ENCODE measurements at places on chromosomes 12 and 14.

DNA sequence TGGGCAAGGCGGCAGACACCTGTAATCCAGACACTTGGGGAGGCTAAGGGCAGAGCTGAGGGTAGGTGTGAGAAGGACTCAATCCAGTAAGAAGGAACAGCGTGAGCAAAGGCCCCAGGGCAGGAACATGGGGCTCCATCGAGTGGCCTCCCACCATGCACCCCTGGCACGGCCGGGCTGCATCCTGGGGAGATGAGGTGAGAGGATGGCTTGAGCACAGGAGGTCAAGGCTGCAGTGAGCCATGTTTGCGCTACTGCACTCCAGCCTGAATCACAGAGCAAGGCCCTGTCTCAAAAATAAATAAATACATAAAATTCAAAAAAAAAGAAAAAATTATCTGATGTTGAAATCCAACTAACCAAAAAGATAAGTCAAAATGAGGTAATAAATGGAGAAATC, 58.5 kb downstream of the ARL6IP4 start:
- DNase-seq = no peak

DNA sequence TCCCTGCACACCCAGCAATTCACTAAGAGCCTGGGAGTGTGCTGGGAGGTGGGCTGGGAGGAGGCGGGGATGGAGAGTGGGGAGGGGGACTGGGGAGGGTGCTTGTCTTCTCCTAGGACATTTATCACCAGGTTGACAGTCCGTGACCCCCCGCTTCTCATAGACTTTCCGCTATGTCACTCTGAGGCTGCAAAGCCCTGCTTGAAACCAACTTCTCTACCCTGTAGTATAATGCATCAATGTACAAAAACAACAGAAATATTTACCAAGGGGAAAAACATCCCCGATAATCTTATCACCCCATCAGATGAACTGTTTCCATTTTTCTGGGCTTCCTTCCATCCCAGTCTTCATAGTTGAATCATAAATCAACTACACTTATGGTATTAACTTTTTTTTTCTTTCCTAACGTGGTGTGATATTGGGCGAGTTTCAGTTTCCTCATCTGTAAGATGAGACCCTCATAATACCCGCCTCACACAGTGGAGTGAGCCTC, 28.6 kb upstream of the BATF start:
- DNase-seq = no peak

DNA sequence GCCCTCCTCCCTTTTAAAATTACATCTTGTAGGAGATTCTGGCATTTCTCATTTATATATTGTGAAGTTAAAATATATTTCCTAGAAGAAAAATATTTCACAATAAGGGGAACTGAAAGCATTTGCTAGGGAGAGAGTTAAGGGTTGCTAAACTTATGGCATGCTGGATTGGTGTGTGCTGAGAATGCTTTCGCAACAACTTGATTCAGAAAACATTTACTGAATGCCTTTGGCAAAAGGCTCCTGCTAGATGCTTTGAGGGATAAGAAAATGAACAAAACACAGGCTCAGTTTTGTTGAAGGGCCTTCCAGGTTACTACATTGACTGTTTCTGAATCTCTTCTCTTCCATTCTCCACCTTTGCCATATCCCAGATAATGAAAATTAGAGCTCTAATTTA, 67.5 kb downstream of the DIP2B start:
- DNase-seq = no peak

DNA sequence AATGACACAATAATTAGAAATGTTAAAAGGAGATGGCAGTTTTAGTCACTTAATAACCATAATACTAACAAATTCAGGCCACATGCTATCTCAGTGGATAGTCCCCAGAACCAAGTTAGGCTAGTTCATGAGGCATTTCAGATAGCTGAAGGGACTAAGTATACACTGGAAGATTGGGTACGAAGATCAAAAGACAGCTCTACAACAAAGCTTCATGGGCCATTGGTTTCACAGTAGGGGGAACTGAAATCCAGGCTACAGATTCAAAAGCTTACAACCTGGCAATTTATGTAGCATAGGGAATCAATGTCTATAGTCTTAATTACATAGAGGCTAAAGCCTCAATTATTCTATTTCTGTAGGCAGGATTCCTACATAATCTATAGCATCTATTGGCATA, 343.0 kb downstream of the RGS6 start:
- DNase-seq = no peak

DNA sequence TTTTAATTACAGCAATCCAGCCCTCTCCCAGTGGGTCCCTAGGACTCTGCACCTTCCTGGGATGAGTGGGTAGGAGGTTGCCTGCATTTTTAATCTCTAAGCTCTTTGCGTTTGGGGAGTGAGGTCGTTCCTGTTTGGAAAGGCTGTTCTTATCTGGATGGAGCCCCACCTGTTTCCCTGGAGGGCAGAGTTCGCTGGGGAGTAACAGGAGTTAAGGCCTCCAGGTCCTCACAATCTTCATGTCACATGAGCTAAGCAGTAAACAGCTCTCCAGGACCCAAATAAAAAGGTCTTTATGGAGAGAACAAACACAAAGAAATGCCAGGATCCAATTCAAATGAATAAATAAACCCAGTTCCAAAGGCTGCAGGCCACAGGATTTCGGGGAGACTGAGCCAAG, 56.0 kb upstream of the RFLNA start:
- DNase-seq = no peak

DNA sequence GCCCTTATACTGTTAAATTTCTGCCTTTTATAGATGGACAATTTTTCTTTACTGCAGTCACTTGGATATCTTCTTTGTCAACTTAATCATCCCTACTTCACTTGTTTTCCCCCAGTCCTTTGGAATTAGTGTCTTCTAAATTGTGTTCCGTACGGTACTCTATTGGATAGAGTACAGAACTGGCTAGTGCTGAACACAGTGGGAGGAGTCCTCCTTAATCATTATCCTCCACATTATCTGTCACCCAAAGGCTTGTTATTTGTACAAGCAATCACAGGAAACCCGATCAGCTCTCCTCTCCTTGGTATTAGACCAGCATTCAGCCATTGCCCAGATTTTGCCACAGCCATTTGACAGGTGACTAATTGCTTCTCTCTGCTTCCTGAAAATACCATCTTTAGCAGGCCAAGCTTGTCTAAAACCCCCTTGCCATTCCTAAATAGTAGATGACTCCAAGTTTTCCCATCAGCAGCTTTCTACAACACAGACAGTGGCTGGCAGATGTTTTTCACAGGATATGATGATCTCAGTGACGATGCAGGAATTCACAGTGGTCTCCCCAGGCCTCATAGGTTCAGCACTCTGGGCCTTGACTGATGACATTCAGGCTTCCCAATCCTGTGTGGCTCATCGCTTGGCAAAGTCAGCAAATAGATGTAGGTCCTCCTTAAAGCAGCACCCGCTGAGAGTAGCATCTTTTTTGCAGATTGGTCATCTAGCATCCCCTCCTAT, 216.0 kb upstream of the RGS6 start:
- no peak for DNase-seq

DNA sequence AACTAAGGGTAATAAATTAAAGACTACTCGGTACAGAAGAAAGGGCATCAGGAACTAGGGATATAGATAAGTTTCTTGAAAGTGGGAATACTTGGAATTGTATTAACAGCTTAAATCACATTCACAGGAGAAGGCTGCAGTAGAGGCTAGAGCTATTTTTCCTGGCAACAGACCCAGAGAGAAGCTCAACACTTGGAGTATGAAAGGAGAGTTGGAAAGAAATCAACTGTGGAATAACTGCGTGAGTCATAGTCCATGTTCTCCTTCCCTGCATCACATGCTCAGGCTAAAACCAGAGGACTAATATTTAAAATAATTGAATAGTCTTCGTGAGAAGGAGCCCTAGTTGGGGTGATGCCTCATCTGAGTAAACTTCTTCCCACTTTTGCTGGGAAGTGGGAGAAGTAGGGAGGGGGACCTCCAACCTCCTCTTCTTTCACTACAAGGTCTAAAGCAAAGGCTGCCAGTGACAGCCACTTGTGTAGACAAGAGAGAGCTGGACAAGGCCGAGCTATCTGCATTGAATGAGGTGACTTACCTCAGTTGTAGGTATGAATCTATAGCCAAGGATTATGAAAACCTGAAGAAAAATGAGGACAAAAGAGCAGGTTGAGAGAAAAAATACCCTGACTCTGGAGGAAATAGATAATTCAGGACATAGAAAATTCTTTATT, 32.7 kb downstream of the DYRK2 start:
- DNase-seq = no peak

DNA sequence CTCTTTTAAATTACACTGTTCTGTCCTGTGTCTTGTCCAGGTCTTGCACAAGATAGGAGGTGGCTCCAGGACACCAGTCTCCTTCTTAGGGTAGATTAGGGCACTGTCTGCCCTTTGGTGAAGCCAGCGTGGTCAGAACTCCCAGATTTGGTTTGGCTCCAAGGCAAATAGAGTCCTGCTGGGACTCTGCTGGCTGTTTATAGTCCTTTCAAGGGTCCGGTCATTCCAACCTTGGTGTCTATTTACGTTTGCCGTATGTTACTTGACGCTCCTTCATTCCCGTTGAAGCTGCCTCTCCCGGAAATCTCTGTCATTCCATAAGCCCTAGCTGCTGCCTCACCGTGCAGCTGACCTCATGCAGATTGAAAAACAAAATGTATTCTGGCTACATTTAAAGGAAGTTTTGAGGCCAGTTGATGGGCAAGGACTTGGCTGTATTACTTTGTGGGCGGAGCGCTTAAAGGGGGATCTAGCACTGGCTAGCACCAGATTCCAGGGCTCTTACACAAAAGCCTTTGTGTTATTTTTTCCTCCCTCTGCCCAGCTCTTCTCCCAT, 180.6 kb downstream of the AKAP6 start:
- no peak for DNase-seq

GRCh38 chr14:58918066-58918738, 270.3 kb upstream of the DAAM1 start:
- DNase-seq = no peak

DNA sequence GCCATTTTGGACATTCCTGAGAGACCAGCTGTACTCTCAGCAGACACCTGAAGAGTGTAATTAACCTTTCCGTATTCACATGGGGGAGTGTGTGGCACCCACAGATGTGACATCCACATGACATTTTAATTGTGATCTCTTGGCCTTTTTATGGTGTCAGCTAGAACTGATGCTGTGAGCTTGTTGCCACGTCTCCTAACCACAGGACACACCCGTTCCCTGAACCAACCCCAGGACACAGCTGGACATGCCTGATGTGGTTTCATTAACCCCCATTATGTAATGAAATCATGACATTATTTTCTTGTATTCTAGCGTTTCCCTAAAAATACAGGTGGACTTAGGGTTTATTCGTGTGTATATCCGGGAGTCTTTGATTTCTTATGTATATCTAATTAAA, 1036.1 kb downstream of the TMEM121 start:
- no peak for DNase-seq

DNA sequence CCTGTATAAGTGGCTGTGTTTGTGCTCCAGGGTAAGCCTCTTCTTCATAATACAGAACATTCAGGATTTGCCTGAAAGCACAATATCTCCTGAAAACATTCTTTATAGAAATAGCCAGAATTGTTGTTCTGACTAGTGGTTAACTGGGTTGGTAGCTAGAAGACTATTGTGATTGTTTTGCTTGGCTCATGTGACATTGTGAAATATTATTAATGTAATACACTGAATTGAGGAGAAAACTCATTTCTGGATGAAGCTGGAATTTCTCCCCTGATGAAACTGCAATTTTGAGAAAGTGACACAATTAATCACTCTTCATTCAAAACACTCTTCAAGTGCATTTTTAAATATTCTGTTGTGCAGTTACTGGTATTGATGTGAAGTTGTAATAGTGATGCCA, 172.3 kb upstream of the PTPRQ start:
- no peak for DNase-seq

- peak; percentile 34 for DNase-seq
These were observed 46.3 kb upstream of the FBXO21 start for GRCh38 chr12:117236456-117237001.

GRCh38 chr12:106600503-106600902, 17.7 kb downstream of the RFX4 start:
- DNase-seq = no peak

DNA sequence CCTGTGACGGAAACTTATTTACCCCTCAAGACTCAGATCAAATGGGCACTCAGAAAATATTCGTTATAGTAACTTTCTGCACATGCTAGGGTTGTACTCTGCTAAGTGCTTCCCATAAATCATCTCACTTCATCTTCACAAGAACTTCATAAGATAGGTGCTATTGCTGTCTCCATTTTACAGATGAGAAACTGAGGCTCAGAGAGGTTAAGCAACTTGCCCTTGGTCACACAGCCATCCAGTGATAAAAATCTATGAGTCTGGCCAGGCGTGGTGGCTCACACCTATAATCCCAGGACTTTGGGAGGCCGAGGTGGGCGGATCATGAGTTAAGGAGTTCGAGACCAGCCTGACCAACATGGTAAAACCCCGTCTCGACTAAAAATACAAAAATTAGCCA, 33.2 kb upstream of the LHX5 start:
- no peak for DNase-seq

GRCh38 chr14:77141214-77142004, at the start of gene ZDHHC22:
TSS of gene ZDHHC22 (minus strand) at chr14:77141791. CDS start at chr14:77139738, 2,053 bp downstream.
- no peak for DNase-seq

- DNase-seq = no peak
These were observed 20.0 kb upstream of the SGPP1 start for GRCh38 chr14:63747846-63748245.

DNA sequence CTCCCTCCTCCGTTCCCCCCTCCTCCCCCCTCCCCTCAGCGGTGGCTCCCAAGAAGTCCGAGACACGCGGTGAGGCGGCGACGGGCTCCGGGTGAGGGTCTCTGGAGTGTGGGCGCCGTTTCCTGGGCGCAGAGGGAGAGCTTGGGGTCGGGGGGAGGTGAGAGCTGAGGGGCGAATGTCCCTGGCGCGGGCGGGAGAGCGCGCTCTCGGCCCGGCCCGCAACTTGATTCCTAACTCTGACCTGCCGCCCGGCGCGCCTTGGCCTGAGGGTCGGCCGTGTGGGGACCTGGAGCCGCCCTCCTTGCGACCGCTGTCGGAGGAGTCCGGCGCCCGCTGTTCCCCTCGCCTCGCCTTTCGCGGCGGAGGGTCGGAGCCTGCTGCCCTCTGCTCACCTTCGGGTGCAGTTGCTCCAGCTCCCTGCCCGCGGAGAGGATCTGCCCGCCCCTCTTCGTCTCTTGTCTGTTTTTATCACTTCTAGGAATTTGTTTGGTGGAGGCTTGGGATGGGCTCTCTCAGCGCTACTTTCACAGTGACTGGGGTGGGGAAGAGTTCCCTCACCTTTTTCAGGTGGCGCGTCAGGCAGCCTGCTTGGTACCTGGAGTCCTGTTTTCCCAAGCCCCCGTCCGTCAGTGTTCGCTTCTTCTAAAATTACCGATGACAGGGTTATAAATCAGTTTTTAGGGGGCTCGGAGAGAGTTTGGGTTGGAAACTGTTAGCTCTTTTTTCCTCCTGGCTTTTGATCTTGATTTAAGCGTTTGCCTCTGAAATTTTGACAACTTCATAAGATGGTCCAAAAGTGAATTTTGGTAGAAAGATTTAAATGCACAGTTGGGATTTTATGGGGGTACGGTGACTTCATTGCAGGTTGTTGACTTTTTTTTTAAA, 495 bp downstream of the ADIPOR2 start:
- peak; percentile 4 for DNase-seq

- no peak for DNase-seq
These were observed 962 bp upstream of the KERA start for GRCh38 chr12:91058786-91059185.

- DNase-seq = no peak
These were observed 29.0 kb downstream of the PPFIBP1 start for GRCh38 chr12:27552886-27553560.

GRCh38 chr14:56666294-56666693, 86.7 kb downstream of the TMEM260 start:
- no peak for DNase-seq
